ENCODE measurements at places on chromosomes 7 and 10.

DNA sequence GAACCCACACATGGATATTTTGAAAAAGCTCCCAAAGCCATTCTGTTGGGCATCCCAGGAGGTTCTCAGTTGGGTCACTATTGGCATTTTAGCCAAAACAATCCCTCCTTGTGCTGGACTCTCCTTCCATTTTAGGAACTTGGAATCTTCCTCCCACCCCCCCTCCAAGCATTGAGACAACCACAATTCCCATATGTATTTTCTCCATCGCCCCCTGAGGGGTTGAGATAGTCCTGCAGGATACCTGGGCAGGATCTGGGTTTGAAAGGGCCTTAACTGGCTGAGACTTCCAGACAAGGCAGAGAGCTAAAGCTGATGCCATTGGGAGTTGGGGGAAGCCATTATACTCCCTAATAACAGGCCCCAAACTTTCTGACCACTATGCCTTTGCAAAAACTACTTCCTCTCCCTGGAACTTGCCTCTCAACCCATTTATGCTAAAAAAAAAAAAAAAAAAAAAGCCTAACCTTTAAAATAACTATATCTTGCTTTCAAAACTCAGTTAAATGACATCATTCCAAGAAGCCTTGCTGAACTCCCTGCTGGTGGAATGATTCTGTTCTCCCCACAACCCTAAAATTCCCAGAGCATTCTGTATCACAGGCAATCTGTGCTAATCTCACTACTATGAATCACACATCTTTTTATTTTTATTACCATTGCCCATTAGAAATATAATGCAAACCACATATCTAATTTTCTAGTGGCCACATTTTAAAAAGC, 77.5 kb upstream of the PDE1C start:
- no peak for DNase-seq

DNA sequence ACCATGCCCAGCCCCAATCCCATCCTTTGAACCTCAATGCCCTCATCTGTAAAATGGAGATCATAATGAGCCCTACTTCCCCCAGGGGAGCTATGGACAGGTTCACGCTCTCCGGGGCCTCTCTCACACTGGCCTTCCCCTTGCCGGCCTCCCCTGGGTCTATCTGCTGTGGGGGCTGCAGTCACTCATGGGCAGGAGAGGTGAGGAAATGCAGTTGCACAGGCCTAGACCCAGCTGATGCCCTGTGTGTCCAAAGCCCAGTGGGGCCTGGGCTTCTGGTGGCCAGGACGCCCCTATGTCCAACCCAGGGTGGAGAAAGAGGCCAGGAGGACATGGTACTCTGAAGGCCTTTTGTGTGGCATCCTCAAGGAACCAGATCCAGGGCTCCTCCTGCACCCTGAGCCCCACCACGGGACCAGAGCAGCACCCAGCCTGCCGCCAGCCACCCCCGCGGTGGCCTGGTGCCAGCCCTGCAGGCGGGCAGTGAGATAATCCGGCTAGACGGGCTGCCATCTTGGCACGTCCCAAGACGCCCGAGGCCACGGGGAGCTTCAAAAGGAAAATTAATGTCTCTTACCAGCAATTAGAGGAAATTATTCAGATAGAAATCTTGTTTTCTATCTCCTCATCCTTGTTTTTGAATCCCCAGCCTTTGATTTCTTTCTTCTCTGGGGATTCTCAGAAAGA, 39.0 kb downstream of the MYL10 start:
- DNase-seq, result no peak

- no peak for DNase-seq
Measured at GRCh38 chr7:129797214-129797789, 155.5 kb downstream of the UBE2H start.

DNA sequence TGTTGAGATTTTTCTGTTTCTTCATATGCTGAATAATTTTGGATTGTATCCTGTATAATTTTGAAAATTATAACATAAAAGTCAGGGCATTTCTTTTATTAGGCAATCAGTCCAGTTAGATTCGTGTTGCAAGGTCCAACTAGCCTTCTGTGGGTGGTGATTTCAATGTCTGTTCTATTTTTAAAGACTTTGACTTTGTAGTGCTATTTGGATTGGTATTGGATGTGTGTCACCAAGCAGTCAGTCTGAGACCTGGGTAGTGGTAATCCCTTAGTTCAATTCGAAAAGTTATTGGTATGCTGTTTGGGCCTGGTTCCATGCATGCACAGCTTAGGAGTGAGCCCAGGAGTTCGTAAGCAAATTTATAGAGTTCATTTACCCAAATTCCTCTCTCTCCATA, 82.2 kb downstream of the EPDR1 start:
- no peak for DNase-seq

DNA sequence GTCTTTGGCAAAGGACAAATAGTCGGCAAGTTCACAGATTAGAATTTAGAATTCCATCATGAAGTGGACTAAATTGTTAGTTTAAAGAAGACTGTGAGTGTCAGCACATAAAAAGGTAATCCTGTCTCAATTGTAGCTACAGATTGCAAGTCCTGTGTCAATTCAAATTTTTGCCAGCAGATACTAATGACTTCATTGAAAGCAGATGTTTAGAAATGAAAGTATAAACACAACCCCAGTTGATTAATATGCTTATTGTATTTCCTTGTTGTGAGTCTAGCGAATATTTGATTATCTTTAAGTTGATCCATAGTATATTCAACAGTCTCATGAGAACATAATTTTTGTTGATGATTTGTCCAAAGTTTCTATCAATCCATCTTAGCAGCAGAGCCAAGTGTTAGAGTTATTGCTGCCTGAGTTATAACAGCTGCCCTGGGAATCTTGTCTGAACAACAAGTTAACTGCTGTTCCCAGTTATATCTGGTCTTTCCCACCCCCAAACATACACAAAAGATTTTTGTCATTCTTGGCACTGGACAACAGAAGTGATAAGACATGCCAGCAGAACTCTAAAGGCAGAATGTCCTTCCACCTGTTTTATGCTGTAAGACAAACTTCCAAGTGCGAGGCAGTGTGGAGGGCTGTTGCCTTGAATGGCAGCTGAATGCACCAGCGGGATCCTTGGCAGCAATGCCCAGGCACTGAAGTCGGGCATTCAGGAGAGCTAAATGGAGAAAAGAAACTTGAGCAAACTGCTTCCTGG, 21.3 kb upstream of the HERPUD2 start:
- no peak for DNase-seq

DNA sequence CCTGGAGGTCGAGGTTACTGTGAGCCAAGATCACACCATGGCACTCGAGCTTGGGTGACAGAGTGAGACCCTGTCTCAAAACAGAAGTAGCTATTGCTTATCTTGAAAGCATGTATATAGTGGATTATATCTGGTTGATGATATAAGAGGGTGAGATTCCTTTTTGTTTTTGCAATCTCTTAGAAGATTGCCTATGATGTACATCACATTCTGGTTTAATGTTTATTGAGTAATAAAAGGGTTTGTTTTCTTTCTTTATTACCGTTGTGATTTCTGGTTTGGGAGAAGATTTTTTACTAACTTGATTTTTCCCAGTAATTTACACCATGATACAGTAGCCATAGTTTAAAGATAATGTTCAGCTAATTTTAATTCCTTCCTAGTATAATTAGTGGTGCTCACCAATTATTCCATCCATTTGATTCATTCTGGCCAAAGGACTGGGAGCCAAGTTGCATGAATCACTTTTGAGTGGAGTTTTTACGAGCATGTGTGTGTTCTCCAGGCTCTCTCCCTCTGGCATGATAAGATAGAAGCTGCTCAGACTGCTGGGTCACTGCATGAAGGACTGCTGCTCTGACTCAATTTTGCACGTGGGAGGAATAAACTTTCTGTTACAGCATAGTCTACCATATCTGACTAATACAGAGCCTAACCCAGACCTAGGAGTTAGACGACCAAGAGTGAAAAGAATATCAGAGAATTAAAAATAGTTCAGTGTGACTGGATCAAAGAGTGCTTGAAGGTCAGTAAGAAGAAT, 13.5 kb upstream of the TSPAN13 start:
- no peak for DNase-seq

GRCh38 chr10:55091691-55092328, 290.8 kb upstream of the PCDH15 start:
- DNase-seq, result no peak

GRCh38 chr7:116122972-116123595, 87.3 kb upstream of the TES start:
- no peak for DNase-seq

DNA sequence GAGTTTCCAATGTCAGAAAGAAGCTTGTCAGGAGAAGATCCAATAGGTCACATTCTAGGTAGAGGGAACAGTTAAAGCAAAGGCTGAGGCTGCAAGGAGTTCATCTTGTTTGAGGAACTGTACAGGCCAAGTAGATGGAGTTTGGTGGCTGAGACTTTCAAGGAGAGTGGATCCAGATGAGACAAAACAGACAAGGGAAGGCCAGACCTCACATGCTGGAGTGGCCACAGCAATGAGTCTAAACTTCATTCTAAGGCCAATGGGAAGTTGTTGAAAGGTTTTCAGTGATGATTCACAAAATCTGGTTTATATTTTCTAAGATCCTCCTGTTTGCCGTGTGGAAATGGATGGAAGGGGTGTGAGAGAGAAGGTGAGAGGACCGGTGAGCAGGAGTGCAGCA, 40.0 kb downstream of the EPDR1 start:
- DNase-seq, result no peak

DNA sequence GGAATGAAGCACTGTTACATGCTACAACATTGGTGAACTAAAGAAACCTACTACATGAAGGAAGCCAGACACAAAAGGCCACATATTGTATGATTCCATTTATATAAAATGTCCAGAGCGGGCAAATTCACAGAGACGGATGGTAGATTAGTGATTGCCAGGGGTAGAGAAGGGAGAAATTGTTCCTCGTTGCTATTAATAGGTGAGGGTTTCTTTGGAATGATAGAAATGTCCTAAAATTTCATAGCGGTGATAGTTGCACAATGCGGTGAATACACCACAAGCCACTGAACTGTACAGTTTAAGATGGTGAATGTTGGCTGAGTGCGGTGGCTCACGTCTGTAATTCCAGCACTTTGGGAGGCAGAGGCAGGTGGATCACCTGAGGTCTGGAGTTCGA, 29.0 kb downstream of the DENND2A start:
- DNase-seq, result no peak

GRCh38 chr10:7153750-7154149, 257.1 kb downstream of the SFMBT2 start:
- no peak for DNase-seq

GRCh38 chr7:74202841-74203556, 6.8 kb upstream of the LAT2 start:
- no peak for DNase-seq

DNA sequence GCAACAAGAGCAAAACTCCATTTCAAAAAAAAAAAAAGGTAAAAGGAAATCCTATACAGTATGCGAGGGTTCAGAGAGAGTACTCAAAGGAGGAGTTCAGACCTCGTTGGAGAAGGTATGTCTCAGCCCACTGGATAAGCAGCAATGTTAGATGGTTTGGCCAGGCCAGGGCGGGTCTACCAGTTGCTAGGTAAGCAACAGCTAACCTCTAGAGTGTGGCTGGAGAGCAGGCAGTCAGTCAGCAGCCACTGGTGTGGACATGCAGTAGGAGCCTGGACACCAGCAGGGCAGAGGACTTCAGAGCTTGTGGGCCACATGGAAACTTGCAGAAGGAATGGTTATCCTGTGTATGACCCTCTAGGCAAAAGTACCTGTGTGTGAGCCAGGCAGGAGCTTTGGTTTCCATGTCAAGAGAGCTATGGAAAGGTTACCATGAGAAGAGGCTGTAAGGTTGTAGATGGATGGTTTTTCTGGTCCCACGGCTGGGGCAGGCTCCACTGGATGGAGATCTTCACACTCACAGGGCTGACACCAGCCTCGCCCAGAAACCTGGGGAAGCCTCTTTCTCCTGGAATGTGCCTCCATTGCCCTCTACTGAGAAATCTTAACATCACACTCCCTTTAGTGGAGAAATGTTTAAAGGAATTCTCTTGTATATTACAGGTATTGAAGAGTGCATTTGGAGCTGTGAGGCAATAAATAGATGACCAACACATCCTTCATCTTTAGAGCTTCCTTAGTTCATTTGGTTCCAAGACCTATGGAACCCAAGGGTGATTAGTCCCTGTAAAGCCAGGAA, 63.6 kb downstream of the CCDC186 start:
- DNase-seq, result no peak

- no peak for DNase-seq
Measured at GRCh38 chr7:4240042-4240441, 442.1 kb upstream of the FOXK1 start.

DNA sequence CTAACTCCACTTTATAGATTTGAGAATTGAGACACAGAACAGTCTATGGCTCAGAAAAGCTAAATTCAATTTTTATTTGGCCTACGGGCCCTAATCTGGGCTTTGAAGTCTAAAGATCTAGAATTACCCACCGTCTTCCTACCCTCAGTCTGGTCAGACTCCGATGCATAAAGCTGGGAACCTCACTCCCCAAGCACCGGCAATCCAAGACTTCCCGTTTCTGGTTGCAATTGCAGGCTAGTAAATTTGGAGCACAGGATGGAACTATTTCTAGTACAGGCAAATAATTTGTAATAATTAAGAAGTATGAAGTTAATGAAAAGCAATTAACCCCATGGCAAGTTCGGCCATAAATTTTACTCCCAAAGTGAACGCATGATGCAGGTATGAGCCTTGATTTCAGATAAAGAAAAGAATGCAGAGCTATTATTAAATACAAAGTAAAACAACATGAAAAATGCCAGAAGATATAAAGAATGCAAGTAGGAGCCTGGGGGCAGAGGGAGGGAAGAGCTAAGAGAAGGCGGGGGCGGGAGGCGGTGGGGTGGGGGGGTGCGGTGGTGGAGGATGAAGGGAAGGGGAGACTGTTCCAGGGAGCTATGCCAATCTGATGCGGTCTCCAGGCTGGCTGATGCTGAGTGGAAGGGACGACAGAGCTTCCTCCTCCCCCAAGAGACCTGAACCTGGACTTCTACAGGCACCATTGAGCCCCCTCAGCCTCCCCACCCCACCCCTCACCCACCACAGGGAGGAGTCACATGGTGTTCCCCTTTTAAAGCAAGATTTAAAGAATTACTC, 45.1 kb downstream of the BPGM start:
- no peak for DNase-seq

GRCh38 chr10:102229810-102230263, 3.7 kb downstream of the ELOVL3 start:
- DNase-seq, result peak; percentile 93

- DNase-seq, result no peak
Measured at GRCh38 chr10:62916141-62916603, 100.0 kb upstream of the EGR2 start.

- no peak for DNase-seq
Measured at GRCh38 chr10:15518250-15518649, 147.2 kb upstream of the FAM171A1 start.

DNA sequence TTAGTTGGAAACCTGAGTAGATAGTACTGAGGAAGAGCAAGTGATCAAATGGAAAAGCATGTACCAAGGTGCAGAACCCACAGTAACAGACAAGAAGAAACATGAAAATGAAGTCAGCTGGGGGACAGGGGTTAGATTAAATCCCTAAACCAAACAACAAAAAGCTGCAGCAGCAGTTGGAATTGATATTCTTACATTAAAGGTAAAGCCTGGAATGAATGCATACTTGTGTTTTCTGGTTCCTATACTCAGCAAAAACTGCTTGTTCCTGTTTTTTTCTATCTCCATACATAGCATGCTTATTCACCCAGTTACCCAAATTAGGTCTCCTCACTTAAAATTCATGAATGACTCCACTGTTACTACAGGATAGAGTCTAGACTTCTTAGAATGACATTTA, 92.4 kb downstream of the TPST1 start:
- DNase-seq, result no peak

- no peak for DNase-seq
Measured at GRCh38 chr7:137994216-137994615, 7.7 kb downstream of the CREB3L2 start.
